B cell (primary cell): ENCODE measurements at places on chromosomes 6 and 20.

DNA sequence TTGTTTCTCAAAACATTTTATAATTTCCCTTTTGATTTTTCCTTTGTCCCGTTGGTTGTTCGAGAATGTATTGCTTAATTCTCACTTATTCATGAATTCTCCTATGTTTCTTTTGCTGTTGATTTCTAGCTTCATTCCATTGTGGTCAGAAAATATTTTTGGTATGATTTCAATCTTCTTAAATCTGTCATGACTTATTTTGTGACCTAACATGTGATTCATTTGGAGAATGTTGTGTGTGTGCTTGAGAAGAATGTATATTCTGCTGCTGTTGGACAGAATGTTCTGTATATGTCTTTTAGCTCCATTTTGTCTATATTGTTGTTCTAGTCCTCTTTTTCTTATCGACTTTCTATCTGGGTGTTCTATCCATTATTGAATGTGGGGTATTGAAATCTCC lies 286.2 kb upstream of the RNF217 start:
- DNase-seq, result no peak

- no peak for DNase-seq
These were observed 92.4 kb downstream of the PSMG4 start for GRCh38 chr6:3351105-3351676.

GRCh38 chr6:52016915-52017748 lies 70.3 kb downstream of the PKHD1 start:
- DNase-seq, result no peak

DNA sequence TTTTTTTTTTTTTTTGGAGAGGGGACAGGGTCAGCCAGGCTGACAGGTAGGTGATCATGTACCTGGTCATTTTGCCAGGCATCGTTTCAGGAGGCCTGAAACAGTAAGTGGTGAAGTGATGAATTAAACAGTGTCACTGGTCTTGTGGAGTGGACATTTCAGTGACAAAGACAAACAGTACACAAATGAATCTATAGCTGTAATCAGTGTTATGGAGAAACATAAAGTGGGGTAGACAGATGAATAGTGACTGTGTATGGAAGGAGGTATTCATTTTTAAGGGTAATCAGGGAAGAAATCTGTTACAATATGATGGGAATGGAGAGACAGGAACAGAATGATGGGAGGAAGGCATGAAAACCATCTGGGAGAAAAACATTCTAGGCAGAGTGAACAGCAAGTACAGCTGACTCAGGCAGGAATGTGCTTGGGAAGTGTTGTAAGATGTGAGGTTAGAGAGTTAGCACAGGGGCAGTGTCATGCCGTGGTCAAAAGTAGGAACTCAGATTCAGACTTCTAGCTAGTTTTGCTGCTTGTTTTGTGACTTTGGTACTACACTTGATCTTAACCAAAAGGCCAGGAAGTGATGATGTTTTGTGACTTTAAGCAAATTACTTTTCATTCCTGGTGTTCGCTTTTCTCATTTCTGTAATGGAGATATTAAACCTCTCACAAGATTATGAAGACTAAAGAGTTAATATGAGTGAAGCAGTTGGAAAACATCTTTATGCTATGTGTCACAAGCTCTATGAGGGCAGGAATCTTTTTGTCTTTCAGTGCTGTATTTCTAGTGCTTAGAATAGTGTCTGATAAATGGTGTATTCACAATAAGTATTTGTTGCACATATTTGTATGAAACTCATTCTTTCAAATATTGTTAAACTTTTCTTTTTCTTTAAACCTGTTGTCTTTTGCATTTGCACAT lies 43.4 kb downstream of the QKI start:
- DNase-seq, result no peak

GRCh38 chr6:142863981-142864380 lies 81.0 kb downstream of the HIVEP2 start:
- DNase-seq, result no peak

GRCh38 chr6:167290786-167291622 lies at the start of gene UNC93A:
UNC93A (plus strand) TSS chr6:167291315; CDS start chr6:167291490, 175 bp downstream.
- DNase-seq, result no peak

GRCh38 chr6:72406517-72406916 lies 215.3 kb upstream of the KCNQ5 start:
- DNase-seq, result no peak

DNA sequence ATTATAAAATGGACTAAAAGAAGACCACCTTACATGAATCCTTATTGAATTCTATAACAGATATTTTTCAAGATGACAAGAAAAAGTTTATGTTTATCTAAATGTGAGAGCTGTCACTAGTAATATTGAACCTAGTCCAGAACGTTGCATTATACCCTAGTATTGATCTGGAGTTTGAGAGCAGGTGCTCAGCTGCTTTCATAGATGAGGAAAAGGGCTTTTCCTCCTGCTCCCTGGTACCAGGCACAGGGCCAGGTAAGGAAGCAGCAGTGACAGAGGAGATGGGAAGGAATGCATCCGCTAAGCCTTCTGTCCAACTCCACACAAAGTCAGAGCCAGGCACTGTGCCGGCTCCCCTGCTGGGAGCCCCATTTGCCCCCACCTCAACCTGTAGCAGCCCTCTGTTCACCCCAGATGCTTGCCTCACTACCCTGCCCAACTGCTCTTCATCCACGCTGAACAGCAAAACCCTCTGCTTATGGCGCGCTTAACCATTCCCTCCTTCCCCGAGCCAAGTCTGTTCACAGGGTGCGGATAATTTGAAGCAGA lies 393.1 kb downstream of the FRK start:
- no peak for DNase-seq

DNA sequence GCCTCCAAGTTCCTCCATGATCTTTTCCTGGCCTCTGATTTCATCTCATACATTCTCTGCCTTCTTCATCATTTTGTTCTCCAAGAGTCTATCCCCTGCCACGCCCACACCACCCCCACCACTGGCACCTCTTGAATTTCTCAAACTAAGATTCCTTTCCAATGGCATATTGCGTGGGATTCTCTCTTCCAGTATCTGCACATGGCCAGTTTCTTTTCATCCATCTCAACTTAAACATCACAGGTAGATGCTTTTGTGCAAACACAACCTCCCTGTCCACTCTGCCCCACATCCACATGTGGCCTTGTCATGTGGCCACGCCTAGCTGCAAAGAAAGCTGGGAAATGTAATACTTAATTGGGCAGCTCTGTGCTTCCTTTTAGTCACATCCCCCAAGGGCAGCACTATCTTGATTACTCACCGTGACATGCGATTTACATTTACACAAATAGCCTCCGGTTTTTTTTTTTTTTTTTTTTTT lies 33.4 kb upstream of the ZMYND8 start:
- peak; percentile 64 for DNase-seq

DNA sequence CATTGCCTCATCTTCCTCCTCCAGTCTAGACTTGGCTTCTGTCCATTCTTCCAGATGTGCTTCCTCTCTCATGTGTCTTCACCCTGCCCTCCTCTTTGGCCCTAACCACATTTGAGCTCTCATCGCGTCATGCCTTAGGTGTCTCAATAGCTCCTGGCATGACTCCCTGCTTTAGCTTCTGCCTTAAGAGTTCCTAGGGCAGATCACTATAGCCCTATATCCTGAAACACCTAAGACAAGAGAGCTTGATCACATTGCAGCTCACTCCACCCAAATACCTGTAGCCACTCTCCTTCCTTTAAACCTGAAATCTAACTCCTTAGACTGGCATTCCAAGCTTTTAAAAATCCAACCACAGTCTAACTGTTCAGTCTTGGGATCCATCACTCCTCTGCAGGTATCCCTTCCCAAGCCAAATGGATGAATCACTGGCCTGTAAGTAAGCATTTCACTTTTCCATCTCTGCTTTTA lies 69.0 kb upstream of the STXBP5 start:
- DNase-seq, result no peak

- DNase-seq, result no peak
These were observed 567 bp upstream of the CTCFL start for GRCh38 chr20:57525328-57526086.

- DNase-seq, result no peak
These were observed 62.2 kb upstream of the PLN start for GRCh38 chr6:118485601-118486550.

DNA sequence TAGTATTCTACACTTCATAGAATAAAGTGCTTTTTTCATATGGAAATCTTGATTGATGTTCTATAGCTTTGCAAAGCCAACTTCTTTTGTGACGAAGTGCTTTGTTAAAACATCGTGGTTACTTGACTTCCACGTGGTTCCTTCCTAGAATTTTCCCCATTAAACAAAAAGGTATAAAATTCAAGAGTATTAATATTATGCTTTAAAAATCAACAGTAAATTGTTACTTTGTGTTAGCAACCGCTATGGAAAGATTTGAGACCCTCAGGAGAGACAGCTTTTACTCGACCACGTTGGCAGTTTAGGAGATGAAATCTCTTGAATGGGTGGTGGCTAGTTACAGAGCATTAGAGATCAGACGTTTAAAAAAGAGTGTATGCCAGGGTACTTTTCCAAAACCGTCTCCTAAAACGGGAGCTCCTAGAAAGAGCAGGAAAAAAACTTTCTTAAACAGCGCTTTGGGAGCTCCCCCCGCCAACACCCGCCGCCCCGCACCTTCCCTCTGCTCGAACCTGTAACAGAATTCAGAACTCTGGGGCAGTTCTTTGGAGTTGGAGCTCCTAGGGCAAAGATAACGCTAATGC lies 920 bp downstream of the GJA1 start:
- DNase-seq, result peak; percentile 3

DNA sequence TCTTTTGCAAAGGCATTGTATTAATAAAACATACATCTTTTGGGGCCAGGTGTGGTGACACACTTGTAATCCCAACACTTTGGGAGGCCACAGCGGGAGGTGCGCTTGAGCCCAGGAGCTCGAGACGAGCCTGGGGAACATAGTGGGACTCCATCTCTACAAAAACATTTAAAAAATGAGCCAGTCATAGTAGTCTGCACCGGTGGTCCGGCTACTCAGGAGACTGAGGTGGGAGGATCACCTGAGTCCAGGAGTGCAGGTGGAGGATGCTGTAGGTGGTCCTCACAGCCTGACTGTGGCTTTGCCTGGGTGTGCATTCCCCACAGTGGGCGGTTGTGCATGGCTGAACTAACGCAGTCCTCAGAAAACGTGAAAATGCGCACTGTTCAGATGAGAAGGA lies 162.5 kb downstream of the DLL1 start:
- DNase-seq, result no peak

GRCh38 chr20:23187751-23188150 lies 101.6 kb upstream of the CD93 start:
- no peak for DNase-seq

GRCh38 chr6:11009353-11009752 lies 34.8 kb downstream of the ELOVL2 start:
- DNase-seq, result no peak

DNA sequence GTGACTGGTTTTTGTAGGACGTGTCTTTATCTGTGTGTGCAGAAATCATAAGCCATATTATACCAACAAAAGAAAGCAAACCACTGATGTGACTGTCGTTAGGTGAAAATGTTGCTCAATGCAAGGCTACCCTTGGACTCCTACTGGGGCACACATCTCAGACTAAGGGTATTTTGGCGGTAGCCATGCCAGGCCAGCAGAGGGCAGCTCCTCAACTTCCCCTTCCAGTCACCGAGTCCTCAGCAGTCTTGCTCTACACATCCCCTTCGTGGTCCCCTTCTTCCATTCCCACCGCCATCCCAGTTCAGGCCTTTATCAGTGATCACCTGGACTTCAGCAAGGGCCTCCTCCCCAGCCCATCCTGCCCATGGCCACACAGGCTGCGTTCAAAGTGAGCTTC lies 113.7 kb upstream of the GGTLC1 start:
- peak; percentile 18 for DNase-seq

GRCh38 chr6:136646377-136646776 lies 96.2 kb upstream of the MAP7 start:
- no peak for DNase-seq

- no peak for DNase-seq
These were observed 152.6 kb upstream of the SMLR1 start for GRCh38 chr6:130674604-130675003.

- no peak for DNase-seq
These were observed 58.1 kb downstream of the UBE2V1 start for GRCh38 chr20:50054626-50055511.

- peak; percentile 97 for DNase-seq
These were observed at the start of gene FKBP1A for GRCh38 chr20:1392693-1393506. FKBP1A (minus strand) TSS chr20:1393054; CDS start chr20:1392998, 56 bp downstream.

- DNase-seq, result no peak
These were observed 65.9 kb upstream of the SLC22A23 start for GRCh38 chr6:3522561-3523260.

DNA sequence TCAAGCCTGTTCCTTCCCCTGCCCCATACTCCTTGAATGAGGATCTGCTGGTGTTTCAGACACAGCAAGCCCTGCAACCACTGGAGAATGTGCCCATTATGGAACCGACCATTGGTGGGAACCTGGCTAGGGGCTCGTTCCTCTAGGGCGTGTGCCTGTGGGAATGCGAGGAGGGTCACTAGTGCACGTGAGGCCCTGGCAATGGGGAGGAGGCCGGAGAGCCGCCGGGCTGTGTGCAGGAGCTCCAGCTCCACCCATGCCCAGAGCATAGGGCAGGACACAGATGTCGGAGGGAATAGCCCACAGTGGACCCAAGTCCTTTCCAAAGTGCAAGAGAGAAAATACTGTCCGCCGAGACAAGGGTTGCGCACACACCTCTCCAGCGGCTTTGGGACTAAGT lies 99.3 kb downstream of the ERMARD start:
- no peak for DNase-seq

GRCh38 chr20:40687384-40688128 lies 1.5 kb downstream of the MAFB start:
- peak; percentile 16 for DNase-seq

GRCh38 chr6:126821706-126822105 lies 296.8 kb upstream of the RSPO3 start:
- no peak for DNase-seq

GRCh38 chr6:44663860-44664634 lies 276.5 kb downstream of the CDC5L start:
- DNase-seq, result no peak

- DNase-seq, result no peak
These were observed 607.0 kb downstream of the TENT5A start for GRCh38 chr6:81145506-81145905.

DNA sequence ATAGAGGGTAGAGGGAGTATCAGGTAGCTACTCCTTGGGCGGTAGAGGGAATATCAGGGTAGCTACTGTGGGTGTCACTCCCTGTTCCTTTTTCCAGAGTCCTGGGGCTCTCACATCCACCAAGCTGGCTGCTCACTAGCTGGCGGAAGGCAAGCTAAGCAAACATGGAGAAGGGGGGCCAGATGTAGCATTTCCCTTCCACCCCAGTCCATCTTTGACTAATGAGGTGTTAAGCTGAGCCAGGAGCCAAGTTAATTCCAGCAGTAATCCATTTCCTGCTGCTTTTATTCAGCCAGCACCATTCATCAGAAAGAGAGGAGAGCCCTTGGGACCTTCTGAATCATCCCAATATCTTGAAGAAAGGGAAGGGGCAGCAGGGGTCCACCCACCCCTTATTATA lies 330.0 kb downstream of the ZFAND3 start:
- DNase-seq, result no peak

DNA sequence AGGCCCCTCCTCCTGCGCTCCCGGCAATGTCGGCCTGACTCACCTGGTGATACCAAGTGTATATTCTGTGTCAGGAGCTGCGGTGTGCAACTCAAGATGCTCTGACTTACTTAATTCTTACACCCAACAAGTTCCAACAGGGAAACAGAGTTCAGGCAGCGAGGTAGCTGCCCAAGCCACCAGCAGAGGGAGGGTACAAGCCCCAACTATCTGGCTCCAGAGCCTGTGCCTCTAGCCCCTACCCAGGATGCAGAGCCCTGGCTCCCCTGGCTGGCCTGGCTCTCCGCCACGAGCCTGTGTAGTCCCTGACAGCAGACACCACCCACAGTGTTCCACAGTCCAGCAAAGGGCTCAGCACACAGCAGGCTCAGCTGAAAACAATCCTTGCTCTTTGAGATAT lies 34.9 kb downstream of the C20orf203 start:
- DNase-seq, result no peak
